ENCODE measurements at places on chromosomes 2 and 18. TPM values are rescaled to one million over a fixed set of nuclear protein-coding genes. Genes with fewer than 3 reads are reported as not detected.

SLC38A11 gene
- total RNA-seq, result not detected

LONRF2 gene
- total RNA-seq, result 1.8 TPM

PGAP1 gene
- 14.7 TPM for total RNA-seq

CRYGC gene
- not detected for total RNA-seq

EPAS1 gene
- total RNA-seq, result 41.5 TPM

IL37 gene
- total RNA-seq, result not detected

IL1RN gene
- 1.1 TPM for total RNA-seq

CYS1 gene
- 7.0 TPM for total RNA-seq

ADCYAP1 gene
- total RNA-seq, result 0.16 TPM

AFG3L2 gene
- total RNA-seq, result 37.3 TPM

VIT gene
- total RNA-seq, result 2.0 TPM

DCDC2C gene
- total RNA-seq, result not detected

ADD2 gene
- 0.36 TPM for total RNA-seq

TEX44 gene
- not detected for total RNA-seq

VWA3B gene
- total RNA-seq, result not detected

ANKRD53 gene
- total RNA-seq, result 6.5 TPM

ASB3 gene
- total RNA-seq, result 15.5 TPM

DSG4 gene
- not detected for total RNA-seq

ASTL gene
- not detected for total RNA-seq

CENPO gene
- total RNA-seq, result 35.3 TPM

PSMA8 gene
- total RNA-seq, result not detected

GDF7 gene
- not detected for total RNA-seq

GALNT14 gene
- total RNA-seq, result 0.72 TPM

CCDC68 gene
- 7.4 TPM for total RNA-seq

CLEC4F gene
- total RNA-seq, result not detected

HRH4 gene
- under 0.01 TPM for total RNA-seq

NEDD4L gene
- 15.5 TPM for total RNA-seq

OBSL1 gene
- 90.4 TPM for total RNA-seq

REG1B gene
- not detected for total RNA-seq

UBR3 gene
- total RNA-seq, result 29.2 TPM

SP140 gene
- total RNA-seq, result 0.09 TPM

LHCGR gene
- not detected for total RNA-seq

LYG1 gene
- total RNA-seq, result 0.09 TPM

OR6B2 gene
- total RNA-seq, result not detected

SYT4 gene
- under 0.01 TPM for total RNA-seq

ELOA2 gene
- total RNA-seq, result not detected

GRB14 gene
- total RNA-seq, result 6.9 TPM

PECR gene
- 7.0 TPM for total RNA-seq

KCNIP3 gene
- total RNA-seq, result 2.9 TPM

CMPK2 gene
- total RNA-seq, result 11.0 TPM

SP5 gene
- not detected for total RNA-seq

TUBA3D gene
- not detected for total RNA-seq

TUBB8B gene
- not detected for total RNA-seq

ST8SIA5 gene
- total RNA-seq, result not detected

KCNS3 gene
- not detected for total RNA-seq

ZSWIM2 gene
- total RNA-seq, result not detected

NGEF gene
- total RNA-seq, result 1.1 TPM

PCARE gene
- under 0.01 TPM for total RNA-seq

STAT4 gene
- 0.54 TPM for total RNA-seq

RPRM gene
- not detected for total RNA-seq

AMER3 gene
- total RNA-seq, result not detected

IGFBP2 gene
- 10.6 TPM for total RNA-seq

AGXT gene
- total RNA-seq, result not detected

CYP26B1 gene
- total RNA-seq, result 2.5 TPM

SERPINB3 gene
- total RNA-seq, result not detected

LYG2 gene
- not detected for total RNA-seq

DTNA gene
- 34.3 TPM for total RNA-seq

AQP12B gene
- total RNA-seq, result not detected

POTEI gene
- total RNA-seq, result not detected

HOXD12 gene
- total RNA-seq, result not detected

Data from fibroblast of the aortic adventitia (primary cell).